ENCODE measurements at places on chromosomes 2 and 18.

GRCh38 chr2:45494275-45494977, 116.6 kb downstream of the SRBD1 start:
- DNase-seq, result no peak

DNA sequence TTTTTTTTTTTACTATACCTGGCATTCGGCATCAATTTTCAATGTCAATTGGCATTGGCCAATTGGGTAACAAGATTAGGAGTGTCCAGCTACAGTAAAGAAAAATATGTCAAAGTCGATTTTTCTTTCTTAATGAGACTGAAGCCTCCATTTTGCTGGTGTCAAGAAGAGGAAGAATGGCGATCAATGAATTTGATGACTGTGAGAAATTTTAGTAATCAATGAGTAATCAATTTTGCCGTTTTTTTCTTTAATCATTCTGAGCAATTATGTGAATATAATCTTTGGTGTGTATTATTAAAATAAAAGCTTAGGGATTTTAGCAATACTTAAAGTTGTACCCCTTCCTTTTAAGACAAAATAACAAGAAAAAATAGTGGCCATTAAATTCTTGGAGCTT, 69.7 kb downstream of the TMEM200C start:
- DNase-seq, result no peak

- no peak for DNase-seq
Observed at GRCh38 chr2:148730085-148730484, 85.5 kb downstream of the EPC2 start.

GRCh38 chr2:127610561-127610960, 35.4 kb upstream of the GPR17 start:
- no peak for DNase-seq

GRCh38 chr2:101121174-101121573, 30.0 kb downstream of the TBC1D8 start:
- no peak for DNase-seq

- no peak for DNase-seq
Observed at GRCh38 chr2:95271381-95271971, 2.8 kb upstream of the PROM2 start.

- no peak for DNase-seq
Observed at GRCh38 chr2:24881623-24882022, 38.4 kb downstream of the ADCY3 start.

Measured in iPS DF 19.7 (cell line).